ENCODE measurements at places on chromosomes 1 and 21.
A peak's percentile ranks its signal among the peaks of the same experiment; 100 is the strongest.

DNA sequence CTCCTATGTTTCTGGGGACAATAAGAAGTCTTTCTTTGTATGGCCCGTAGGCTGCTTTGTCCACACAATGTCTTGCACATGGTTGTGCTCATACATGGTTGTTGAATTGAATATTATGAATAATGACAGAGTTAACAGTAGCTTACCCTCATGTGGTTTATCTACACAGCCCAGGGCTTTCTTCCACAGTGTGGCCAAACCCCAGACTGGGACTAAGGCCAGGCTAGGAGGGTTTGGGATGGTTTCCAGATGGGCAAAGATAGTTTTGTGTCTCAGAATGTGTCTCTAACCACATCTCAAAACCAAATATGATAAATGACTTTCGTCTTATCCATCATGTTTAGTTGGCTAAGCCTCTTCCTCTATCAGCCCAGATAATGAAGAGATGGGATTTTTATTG, 65.2 kb downstream of the CACNA1E start:
- DNase-seq = peak; percentile 50

- DNase-seq = no peak
Observed at GRCh38 chr1:224632381-224632871, 16.3 kb downstream of the CNIH3 start.

- DNase-seq = no peak
Observed at GRCh38 chr1:43387976-43388599, 1.5 kb downstream of the MED8 start.

- DNase-seq = no peak
Observed at GRCh38 chr1:202416641-202417040, 68.1 kb downstream of the PPP1R12B start.

DNA sequence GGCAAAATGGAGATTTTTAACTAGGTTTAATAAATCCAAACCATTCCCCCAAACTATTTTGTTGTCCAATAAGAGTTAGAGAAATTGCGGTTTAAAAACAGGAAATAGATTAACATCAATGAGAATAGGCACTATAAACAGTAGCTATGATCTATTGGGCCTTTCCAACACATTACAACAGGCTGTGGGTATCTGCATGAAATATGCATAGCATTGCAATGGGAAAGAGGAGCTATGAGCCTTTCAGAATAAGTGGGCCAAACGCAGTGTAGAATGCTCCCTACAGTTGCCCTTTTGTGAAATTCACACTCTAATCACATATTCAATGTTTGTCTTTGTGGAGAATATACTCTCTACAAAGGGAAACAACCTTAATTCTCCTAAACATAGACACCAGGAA, 305.5 kb upstream of the PRMT6 start:
- no peak for DNase-seq

GRCh38 chr1:201399352-201400126, 415 bp upstream of the LAD1 start:
- DNase-seq = no peak

Measured in right forelimb (tissue), 1 donor.